ENCODE measurements at places on chromosomes 16 and 17.

GRCh38 chr17:29291163-29291752 lies 2.7 kb downstream of the NUFIP2 start:
- peak; percentile 8 for DNase-seq

DNA sequence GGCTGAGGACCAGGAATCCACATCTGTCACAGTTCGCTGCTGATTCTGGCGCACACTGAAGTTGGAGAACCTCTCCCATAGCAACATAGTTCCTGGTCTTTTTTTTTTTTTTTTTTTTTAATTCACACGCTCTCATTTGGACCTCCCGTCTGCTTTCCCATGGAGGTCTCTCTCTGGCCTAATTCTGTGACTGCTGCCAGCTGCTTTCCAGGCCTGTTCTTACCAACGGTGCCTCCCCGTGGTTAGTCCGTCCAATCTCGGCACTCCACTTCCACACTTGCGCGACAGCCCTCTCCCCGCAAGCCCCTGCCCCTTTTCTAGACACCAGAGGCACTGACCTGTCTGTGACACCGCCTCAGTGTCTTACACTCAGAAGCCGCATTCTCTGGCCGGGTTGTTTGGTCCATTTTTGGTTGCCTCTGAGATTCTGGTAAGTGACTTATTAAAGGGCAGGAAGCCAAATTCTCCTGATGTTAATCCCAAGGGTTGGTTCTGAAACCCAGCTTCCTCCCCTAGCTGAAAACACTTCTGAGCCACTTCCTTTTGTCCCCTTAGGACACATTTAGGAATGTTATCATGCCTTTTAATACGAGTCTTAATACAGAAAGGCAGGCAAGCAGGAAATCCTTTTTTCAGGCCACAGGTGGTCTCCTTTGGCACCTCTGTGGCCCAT lies 1.1 kb upstream of the AKTIP start:
- no peak for DNase-seq

GRCh38 chr16:71626018-71626857 lies at the start of gene MARVELD3:
Gene MARVELD3 (plus strand): TSS chr16:71626184. CDS start chr16:71626230, 46 bp downstream.
- no peak for DNase-seq

DNA sequence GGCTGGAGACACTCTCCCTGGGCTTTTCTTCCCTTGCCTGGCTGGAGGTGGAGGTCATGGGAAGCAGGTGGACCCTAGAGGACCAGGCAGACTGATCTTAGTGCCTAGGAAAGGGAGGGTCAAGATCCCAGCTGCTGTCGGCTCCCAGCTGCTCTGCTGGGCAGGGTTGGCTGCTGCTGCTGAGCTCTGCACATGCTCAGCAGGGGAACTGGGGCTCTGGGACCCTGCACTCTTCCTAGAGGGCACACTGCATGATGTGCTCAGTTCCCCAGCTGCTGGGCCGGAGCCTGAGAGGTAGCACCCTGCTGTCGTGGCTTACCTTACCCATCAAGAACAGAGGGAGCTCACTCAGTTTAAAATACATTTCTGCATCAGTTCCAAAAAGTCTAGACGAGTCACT lies 34.3 kb downstream of the VAC14 start:
- no peak for DNase-seq

GRCh38 chr16:4319454-4320421 lies 3.9 kb downstream of the GLIS2 start:
- DNase-seq: no peak

DNA sequence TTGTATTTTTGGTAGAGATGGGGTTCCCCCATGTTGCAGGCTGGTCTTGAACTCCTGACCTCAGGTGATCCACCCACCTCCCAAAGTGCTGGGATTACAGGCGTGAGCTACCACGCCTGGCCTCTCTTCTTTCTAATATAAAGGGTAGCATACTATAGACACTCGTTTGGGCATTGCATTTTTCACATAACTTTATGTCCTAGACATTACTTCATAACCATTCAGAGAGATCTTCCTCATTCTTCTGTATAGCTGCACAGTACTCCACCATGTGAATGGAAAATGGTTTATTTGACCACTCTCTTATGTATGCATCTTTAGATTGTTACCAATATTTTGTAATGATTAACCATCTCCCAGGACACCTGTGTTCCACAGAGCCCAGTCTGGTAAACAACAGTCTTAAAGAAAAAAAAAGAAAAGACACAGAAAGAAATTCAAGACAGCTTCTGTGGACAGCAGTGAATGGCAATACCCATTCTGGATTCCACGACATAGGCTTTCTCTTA lies 42.1 kb downstream of the TK2 start:
- DNase-seq: no peak

GRCh38 chr17:14737984-14738651 lies 437.2 kb downstream of the HS3ST3B1 start:
- no peak for DNase-seq

DNA sequence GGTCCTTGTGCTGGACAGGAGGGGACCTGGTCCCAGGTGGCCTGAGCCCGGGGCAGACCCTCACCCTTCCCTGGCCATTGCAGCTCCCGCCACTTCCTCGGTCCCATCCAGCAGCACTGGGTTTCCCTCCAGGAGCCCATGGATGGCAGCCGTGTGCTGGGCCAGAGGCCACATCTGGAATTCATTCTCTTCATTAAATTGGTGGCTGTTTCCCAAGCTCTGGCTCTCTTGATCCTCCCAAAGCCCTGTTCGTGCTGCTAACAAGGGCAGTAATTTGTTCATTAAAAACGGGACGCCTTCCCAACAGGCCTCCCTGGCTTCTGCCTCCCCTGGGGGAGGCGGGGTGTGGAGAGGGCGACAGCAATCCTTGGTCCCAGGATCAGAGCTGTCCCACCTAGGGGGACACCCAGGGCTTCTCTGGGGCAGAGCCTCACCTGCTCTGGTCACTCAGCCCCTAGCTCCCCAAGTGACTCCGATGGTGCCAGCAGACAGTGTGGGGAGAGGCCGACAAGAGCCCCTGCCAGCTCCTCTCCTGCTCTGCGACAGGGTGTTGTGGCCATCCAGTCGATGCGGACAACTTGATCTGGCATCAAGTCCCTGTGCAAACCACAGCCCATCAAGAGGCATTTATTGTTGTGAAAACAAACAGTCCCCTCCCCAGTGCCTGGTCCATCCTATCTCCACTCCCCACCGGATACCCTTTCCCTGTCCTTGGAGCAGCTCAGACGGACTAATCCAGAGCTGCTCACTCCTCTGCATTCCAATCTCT lies 44.0 kb downstream of the SDK2 start:
- no peak for DNase-seq

GRCh38 chr16:23679274-23679985 lies 741 bp downstream of the PLK1 start:
- no peak for DNase-seq

DNA sequence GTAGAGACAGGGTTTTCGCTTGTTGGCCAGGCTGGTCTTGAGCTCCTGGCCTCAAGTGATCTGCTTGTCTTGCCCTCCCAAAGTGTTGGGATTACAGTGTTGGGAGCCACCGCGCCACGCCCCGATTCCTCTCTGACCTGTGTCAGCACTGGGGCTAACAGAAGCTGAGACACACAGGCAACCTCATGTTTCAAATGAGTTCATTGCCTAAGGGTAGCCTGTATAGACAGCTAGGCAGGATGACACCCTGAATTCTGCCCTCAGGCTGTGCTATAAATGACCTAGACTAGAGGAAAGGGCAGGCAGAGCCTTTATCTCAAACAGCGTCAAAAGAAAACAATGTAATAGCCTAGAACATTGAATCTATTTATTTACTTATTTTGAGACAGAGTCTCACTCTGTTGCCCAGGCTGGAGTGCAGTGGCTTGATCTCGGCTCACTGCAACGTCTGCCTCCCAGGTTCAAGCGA lies 2.3 kb upstream of the CDK3 start:
- no peak for DNase-seq

- DNase-seq: no peak
Observed at GRCh38 chr16:49092704-49093103, 188.9 kb downstream of the CBLN1 start.

DNA sequence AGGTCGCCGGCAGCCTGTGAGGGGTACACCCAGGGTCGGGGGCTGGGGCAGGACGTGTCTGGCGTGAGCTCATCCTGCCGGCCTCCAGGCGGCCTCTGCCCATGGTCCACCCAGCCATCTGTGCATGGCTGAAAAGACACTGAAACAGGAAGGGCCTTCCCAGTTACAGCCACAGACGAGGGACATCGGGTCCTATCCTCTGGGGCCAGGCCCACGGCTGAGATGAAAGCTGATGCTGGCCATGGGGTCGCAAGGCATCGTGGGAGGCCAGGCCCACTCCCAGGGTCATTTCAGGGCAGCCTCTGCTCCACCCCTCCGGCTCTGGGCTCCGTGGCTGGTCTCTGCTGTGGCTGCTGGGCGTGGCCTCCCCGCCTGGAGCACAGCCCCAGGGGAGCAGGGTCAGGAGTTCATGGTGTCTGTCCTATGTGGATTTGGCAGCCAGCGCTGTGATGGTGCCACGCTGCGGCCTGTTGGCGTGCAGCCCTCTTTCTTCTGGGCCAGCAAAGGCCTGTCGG lies 16.6 kb upstream of the ATP6V0C start:
- no peak for DNase-seq

DNA sequence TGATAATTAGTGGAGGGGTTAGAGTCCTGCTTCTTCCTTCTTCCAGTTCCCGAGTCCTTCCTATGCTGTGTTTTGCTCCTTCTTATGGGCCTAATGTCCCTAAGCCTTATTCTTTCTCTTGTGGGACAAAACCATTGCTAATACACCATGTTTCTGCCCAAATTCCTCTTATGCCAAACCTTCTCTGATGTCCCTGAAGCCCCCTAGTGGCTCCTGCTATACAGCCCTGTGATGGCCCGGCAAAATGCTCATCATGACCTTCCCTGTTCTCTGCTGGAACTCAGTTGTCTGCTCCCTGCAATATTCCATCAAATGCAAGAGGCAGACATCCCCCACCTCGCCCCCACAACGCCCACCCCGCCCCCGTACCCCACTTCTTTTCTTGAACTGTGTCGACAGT lies 171.6 kb downstream of the CDH11 start:
- no peak for DNase-seq

DNA sequence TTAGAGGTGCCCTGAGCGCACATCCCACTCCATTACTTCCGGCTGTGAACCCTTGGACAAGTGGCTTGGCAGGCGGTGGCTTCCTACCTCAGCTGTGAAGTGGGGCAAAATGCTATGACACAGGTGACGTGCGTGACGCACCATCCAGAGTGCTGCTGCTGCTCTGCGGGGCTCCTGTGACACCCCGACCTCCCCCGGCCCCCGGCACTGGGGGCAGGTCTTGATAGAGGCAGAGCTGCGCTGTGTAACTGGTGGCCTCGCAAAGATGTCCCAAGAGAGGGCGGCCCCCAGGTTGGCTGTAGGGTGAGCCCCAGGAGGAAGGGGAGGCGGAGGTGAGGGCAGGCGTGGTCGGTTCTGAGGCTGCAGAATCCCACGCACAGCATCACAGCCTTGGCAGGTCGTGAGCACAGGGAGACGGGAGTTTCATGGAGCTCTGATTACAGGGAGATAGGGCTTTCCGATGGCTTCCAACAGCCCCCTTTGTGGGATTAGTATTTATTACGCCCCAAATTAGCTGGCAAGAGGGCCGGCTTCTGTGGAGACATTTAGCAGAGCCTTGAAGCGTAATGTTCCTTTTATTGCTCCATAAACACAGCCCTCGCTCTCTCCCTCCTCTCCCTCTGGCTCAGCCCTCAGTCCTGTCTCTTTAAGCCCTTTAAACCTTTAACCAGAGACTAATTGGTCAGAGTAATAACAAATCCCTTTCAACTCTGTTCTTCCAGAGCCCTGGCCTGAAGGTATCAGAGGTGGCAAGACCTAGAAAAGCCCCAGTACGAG lies 328.1 kb downstream of the C16orf95 start:
- no peak for DNase-seq

DNA sequence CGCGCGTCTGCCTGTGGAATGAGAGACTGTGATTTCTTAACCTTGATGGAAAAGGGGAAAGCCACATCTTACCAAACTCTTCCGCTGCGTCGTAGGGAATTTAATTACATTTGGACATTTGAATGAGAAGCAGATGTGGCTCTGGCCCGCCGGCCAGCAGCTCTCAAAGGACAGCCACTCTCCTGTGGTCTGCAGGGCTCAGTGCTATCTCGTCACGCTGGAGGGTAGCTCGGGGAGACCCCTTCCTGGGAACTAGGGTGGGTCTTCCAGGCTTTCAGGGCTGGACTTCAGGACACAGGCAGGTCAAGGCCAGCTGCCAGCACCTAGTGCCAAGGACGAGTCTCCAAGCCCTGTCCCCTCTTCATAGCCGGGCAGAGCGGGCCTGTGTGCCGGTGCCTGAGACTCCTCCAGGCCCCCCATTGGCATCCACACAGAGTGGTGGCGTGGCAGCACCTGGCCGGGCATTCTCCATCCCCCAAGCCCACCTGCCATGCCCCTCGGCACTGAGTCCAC lies 15.9 kb upstream of the TBX2 start:
- no peak for DNase-seq

DNA sequence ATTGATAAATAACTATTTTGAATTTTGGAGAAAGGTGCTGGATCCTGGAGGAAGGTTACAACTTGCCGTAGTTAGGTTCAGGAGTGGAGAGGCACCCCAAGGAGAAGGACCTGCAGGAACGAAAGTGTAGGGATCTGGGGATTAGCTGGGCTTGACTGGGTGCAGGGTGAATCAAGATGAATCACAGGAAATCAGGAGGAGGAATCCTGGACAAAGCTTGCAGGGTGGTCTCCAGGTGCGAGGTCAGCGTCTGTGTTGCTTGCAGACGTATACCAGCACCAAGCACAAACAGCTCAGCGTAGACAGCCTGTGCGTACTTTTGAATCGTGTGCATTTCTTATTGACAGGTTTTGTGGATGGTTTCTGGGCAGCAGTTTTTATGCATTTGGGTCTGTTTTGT lies 144.3 kb downstream of the MSI2 start:
- DNase-seq: no peak

DNA sequence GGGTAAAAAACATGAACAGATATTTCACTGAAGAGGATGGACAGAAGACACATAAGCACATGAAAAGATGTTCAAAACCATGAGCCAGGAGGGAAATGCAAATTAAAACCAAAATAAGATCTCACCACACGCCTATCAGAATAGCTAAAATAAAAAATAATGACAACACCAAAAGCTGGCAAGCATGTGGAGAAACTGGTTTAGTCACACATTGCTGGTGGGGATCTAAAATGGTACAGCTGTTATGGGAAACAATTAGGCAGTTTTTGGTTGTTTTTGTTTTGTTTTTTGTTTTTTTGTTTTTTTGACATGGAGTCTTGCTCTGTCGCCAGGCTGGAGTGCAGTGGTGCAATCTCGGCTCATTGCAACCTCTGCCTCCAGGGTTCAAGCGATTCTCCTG lies 44.7 kb upstream of the TEKT3 start:
- DNase-seq: no peak

DNA sequence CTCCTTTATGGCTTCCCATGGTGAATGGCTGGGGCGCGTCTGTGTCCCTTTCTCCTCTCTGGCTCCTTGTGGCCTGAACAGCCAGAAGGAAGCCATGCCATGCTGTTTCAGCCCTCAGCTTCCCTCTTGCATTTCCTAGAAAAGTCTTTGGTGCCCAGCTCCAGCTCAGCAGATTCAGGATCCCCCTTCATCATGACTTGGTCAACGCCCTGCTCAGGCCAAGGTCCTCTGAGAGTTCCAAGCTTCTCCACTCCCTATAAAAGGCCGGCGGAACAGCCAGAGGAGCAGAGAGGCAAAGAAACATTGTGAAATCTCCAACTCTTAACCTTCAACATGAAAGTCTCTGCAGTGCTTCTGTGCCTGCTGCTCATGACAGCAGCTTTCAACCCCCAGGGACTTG lies at the start of gene CCL13:
Gene CCL13, plus strand, starts transcription at position 287 of the 400 bp plus-strand sequence. Its CDS starts 47 bp downstream, at position 334.
- DNase-seq: no peak
